ENCODE measurements at places on chromosomes 11 and 22.
A peak's percentile ranks its signal among the peaks of the same experiment; 100 is the strongest.

- DNase-seq: no peak
These were observed 45.3 kb downstream of the MED15 start for GRCh38 chr22:20552443-20553401.

- DNase-seq: no peak
These were observed at the start of gene DNAJB13 for GRCh38 chr11:73950869-73951710. TSS of gene DNAJB13 (plus strand) at chr11:73951026. CDS start at chr11:73951070, 44 bp downstream.

GRCh38 chr11:86483940-86484794, 109.5 kb downstream of the CCDC81 start:
- no peak for DNase-seq

- no peak for DNase-seq
These were observed 60.8 kb downstream of the SIK3 start for GRCh38 chr11:117037279-117037974.

- no peak for DNase-seq
These were observed 732.8 kb upstream of the ANO5 start for GRCh38 chr11:21460082-21460481.

DNA sequence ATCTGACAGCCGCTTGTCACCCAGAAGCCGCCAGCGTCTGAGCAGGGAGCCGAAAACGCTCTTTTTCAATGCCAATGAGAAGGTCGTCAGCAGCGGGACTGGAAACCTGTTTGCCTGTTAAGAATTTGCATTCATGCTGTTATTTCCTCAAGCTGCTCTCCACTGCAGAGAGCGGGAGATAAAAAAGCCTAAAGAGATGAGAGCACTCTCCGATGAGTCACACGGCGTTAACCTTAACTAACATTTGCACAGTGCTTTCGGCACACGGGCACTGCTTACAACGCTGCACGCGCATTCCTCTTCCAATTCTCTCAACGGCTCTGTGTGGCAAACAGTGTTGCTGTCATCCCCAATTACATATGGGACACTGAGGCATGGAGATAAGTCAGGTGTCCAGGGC, 40.0 kb upstream of the RTL6 start:
- DNase-seq: peak; percentile 2

DNA sequence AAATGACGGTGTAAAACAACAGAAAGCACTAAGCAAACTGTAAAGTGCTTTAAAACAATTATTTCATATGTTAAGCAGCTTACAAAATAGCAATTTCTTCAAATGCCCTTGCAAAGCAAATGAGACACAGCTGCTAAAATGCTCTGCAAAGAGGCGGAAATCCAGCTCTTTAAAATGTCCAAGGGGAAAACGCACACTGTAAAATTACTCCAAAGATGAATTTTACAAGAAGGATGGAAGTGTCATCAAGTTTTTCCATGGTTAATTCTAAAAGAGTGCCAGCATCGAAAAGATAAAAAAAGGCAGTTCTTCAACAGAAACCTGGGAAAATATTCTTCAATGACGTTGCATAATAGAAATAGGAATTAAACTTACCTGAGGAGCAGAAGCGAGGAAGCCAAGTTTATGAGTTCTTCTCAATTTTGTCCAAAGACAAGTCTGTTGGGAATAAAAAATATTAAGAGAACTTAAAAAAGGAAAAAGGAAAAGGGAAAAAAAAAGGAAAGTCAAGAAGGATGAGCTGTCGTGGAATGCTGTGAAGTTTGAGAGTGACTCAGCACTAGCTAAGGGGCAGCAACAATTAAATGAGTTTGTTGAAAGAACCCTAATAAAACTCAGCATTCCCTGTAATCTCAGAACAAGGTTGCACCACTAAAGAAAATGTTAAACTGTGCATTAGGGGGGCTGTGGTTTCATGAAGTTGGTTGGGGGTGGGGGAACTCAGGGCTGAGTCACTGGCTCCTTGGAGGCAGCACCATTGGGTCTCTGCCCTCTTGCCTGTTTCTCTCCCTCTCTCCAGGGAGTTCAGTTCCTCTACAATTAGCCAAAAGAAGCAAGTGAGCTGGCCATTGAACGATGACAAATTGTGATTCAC, 64.2 kb upstream of the BLID start:
- DNase-seq: no peak

- peak; percentile 42 for DNase-seq
These were observed 340.7 kb downstream of the LARGE1 start for GRCh38 chr22:33579448-33580093.

- no peak for DNase-seq
These were observed at the start of gene KLHL35 for GRCh38 chr11:75432911-75433321. TSS of gene KLHL35 (minus strand) at chr11:75433203. CDS start at chr11:75430629, 2,574 bp downstream.

DNA sequence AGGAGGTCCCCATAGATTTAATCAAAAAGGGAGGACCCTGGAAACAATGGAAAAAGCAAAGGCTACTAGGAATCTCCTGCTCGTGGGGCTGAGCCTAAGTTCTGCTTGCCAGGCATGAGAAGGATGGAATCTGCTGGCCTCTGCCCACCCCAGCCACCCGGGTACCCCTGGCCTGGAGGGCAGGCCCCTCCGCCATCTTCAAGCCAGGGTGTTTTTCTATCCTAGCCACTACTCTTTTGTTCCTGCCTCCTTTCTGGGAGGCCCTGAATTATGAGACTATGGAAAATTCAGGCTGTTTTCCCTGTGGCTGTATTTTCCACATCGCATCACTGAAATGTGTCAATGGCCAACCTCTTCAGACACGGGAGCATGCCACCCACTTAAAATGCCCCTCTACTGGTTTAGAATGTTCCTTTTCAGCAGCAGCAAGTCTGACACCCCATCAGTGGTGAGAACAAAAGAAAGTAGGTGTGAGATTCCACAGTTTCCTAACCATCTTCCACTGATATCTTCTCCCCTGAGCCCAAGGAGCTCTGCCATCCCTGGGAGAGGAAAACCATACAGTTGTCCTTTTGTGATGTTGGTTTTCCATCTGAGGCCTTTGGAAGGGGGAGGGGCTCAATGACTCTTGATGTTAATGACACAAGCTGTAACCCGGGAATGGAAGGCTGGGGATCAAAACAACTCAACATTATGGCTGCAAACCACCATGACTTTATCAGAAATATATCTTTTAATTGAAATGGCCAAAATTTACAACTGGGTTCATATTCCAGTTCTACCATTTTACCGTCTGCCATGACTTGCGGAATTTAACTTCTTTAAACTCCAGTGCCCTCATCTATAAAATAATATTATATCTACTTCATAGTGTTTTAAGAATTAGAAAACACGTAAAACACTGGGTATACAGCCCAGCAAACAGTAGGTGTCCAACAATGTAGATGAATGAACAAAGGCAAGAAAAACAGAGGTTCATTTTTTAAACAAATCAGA, 22.2 kb downstream of the DKK3 start:
- no peak for DNase-seq

GRCh38 chr22:32219026-32219425, 14.2 kb upstream of the RFPL2 start:
- DNase-seq: no peak

- DNase-seq: peak; percentile 64
These were observed 357.3 kb downstream of the CTTN start for GRCh38 chr11:70755410-70756158.

DNA sequence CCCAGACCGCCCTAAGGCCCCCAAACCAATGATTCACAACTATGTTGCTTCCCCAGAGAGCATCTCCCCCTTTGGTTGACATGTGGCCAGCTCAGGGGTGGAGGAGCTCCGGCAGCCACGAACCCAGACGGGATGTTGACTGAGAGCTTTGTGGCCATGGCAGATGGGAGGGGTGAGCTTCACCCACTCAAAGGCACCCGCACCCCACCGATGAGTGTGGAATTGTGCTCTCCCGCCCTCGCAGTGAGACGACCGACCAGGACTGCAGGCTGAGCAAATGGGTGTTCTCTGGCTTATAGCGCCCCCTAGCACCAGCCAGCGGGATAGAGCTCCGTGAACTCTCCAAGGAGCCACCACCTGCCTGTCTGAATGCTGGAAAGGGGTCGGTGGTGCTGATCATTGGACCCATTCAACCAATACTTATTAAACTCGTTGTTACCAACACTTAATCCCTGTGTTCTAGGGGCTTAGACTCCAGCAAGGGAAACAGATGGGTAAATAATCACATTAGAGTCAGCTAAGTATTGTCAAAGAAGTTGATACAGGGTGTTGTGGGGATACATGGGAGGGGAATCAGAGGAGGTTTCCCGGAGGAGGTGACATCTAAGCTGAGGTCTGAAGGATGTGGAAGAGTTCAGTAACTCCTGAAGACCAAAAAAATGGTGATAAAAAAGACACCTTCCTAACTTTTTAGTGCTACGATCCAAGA, 4.5 kb upstream of the TIMP3 start:
- peak; percentile 71 for DNase-seq
